CD4-positive, alpha-beta T cell treated with Interleukin-4 for 4 hours (primary cell): ENCODE measurements at places on chromosomes 12 and 14.

- no peak for DNase-seq
Observed at GRCh38 chr12:111826992-111827391, 15.0 kb upstream of the MAPKAPK5 start.

DNA sequence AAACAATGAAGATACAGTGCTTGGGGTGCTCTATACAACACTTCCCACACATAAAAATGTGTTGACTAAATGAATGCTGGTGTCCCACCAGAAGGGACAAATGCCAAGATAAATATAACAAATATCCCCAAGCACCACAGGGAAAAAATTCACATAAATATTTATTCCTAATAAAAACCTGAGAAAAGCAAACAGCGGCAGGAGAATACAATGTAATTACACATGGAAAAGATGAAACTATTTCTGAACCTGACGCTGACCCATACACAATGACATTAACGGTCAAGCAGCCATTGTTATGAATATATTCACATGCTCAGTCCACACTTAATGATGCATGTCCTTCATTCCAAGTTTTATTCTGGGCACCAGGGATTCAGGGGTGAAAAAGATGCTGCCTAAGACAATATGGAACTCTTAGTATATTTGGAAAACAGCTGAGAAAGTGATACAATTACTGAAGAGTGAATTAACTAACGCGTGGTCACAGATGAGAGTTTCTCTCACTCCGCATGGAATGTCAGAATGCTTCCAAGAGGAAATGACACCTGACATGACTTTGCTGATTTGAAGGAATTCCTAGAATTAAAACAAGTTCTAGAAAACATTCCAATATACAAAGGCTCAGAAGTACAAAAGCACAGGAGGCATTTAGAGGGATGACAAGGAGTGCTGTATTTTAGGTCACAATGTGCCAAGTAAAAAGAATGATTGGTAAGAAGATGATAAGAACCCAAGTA lies 27.9 kb upstream of the PTPRR start:
- no peak for DNase-seq

DNA sequence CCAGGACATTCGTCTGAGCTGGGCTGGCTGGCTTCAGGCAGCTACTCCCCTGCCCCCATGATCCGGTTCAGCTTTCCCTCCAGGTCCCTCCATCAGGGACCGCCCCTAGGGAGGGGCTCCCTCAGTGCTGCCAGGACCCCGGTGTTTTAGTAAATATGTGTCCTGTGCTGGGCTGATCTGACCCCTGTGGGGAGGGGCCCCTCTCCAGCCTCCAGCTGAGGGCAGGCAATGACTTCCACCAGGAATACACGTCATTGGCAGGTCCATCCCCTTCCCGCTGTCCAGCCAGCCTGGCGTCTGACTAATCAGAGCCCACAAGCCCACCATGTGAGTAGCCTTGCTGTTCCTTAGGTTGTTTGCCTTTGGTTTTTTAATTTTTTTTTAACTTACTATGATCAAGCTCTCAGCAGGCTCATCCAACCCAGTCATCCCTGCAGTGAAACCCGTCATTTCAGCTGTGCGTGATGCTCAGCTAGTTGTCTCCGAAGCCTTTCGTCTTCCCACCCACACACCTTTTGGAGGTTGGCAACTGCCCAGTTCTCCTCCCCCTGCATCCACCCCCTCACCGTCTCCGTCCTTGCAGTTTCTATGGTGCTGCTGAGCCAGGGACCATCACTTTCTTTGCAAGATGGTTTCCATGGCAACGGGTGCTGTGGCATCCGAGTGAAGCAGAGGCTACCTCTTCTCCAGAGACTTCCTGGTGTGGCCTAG lies 16.0 kb upstream of the SERPINA4 start:
- no peak for DNase-seq

- no peak for DNase-seq
Observed at GRCh38 chr14:36450550-36450949, 69.5 kb downstream of the NKX2-1 start.

- DNase-seq: no peak
Observed at GRCh38 chr14:24231263-24232120, 675 bp downstream of the NEDD8 start.
